ENCODE measurements at places on chromosomes 3 and 15.

GRCh38 chr3:16455001-16455400, 58.5 kb downstream of the RFTN1 start:
- DNase-seq: no peak

DNA sequence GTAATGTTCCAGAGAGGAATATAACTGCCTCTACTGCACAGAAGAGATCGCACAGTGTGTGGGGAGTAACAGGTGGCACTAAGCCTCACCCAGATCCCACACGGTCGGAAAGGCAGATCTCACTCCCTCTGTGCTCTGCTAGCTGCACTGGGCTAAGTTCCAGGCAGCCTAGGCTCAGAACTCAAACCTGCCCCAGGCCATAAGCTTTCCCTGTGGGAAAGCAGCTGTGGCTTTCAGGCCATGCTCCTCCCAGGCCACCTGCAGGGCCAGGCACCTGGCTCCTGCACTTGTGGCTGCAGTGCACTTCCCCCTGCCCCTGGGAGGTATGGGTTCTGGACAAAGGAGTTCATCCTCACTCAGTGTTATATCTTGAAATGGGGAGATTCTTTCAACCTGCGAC, 27.5 kb downstream of the PCCB start:
- DNase-seq: no peak

DNA sequence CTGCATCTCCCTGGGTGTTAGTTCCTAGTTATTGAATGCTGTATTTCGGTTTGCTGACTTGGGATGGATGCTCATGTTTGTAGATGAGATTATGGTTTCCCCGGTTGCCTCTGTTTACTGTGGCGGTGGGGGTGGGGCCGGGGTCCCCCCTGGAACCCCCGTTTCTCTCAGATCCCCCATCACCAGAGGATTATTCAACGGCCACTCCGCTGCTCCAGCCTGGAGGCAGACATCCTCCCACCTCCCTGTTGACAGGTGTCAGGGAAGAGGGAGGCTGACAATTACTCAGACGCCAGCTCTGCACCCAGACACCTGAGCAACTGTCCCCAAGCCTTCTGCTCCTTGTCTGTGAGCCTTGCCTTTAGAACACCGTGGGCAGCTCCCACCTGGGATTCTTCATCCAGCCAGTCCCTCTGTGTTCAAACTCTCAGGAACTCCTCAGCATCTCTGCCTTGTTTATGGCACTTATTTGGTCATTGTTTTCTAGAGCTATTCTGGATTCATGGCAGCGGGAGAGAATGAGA, 95.9 kb upstream of the PRR20G start:
- DNase-seq: no peak

DNA sequence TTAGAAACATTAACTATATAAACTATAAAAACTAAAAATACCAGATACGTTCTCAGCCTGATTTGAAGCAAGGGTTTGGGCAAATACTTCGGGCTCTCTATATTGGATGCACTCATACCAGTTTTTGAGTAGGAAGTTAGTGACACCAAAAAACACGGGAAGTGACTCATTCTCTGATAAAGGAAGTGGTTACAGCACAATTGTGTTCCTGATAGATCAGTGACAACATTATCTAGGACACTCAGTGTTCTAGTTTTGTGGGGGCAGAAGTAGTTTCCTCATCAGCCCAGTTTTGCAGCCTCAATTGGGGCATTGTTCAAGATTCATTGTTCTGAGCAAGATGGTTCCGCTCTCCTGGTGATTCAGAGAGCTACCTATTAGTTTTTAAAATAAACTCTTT, 469.6 kb upstream of the DPPA4 start:
- no peak for DNase-seq

DNA sequence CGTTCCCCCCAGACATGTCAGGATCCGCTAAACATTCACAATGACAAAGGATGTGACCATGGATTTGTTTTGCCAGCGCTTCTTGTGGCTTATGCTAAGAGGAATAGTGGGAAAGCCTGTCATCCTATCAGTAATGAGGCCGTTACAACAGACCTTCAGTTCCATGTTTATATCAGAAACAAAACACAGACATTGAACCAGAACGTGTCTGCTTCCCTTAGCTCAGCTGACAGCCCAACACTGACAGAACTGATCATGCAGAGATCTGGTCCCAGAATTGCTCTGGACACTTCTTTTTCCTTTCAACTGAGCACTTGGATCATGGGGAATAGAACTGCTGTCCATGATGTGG, 58.3 kb upstream of the MYZAP start:
- DNase-seq: no peak

GRCh38 chr3:56886314-56886713, 84.6 kb upstream of the ARHGEF3 start:
- no peak for DNase-seq

DNA sequence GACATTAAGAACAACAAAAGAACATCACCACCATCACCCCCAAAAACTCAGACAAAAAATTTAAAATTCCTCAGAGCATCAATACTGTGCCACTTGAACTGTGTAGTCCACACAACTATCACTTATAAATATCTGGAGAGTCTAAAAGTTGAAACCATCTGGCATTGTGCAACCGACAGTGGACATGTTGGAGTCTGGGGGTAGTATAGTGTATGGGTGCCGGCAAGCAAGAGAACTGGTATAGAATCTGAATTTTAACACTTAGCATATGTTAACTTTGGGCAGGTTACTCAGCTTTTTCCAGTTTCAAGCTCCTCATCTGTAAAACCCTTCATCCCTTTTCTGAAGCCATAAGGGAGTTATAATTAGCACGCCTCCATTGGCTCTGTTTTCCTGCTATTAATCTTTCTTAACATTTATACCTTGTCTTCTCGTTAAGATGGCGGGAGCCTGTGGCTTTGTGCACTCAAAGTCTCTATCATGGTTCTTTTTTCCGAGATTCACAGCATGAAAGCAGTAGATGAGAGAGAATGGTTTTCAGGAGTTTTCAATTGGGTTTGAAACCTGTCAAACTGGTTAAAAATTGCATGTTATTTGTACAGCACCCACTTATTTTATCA, 255.7 kb upstream of the TBL1XR1 start:
- DNase-seq: no peak

DNA sequence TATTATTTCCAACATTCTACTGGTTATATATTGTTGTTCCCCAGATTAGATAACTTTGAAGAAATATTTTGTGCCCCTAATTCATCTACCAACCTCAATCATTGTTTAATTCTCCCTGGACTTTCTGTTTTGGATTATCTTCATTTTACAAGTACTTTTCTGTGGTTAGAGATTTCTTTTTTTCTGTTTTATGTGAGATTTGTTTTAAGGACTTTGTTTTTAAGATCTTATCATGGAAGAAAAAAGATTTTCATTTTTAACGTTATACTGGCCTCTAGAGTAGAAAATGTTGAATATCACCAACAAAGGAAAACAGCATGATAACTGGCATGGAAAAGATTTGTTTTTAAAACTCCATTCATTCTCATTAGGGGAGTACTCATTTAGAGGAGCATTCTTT, 210.9 kb upstream of the KCNMB2 start:
- DNase-seq: no peak

DNA sequence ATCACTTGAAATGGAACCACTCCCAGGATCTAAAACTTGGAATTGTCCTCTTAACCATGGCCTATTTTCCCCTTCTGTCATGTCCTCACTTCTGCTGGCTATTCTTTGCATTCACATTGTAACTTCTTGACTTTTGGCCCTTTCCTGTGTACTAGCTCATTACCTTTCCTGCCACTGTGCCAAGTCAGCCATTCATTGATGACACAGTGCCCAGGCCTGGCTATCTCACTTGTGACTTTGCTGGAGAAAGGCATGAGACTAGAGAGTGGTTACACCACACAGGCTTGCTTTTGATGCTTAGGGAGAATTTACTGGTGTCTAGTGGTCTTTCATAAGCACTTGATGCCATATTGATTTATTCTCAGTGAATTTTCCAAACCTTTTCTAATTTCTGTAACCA, 101.1 kb downstream of the NR1D2 start:
- no peak for DNase-seq

GRCh38 chr3:31295150-31295765, 237.5 kb upstream of the STT3B start:
- no peak for DNase-seq

- DNase-seq: no peak
Observed at GRCh38 chr3:64501298-64501906, 186.4 kb downstream of the ADAMTS9 start.

GRCh38 chr3:67437090-67437489, 217.3 kb downstream of the SUCLG2 start:
- no peak for DNase-seq

GRCh38 chr3:187041362-187042307, 97.7 kb downstream of the RPL39L start:
- no peak for DNase-seq

- no peak for DNase-seq
Observed at GRCh38 chr15:79970624-79971434, at the start of gene BCL2A1. Gene BCL2A1, minus strand, starts transcription at chr15:79971196. Its CDS starts 77 bp downstream, at chr15:79971119.

DNA sequence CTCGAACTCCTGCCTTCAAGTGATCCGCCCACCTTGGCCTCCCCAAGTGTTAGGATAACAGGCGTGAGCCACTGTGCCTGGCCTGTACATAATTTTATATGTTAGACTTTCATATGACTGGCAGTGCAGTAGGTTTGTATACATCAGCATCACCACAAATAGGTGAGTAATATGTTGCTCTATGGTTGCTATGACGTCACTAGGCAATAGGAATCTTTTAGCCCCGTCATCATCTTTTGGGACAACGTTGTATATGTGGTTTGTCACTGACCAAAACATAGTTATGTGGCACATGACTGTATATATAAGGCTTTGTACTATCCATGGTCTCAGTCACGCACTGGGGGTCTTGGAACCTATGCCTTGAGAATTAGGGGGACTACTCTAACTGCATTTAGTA, 17.0 kb upstream of the DNAJC19 start:
- no peak for DNase-seq

DNA sequence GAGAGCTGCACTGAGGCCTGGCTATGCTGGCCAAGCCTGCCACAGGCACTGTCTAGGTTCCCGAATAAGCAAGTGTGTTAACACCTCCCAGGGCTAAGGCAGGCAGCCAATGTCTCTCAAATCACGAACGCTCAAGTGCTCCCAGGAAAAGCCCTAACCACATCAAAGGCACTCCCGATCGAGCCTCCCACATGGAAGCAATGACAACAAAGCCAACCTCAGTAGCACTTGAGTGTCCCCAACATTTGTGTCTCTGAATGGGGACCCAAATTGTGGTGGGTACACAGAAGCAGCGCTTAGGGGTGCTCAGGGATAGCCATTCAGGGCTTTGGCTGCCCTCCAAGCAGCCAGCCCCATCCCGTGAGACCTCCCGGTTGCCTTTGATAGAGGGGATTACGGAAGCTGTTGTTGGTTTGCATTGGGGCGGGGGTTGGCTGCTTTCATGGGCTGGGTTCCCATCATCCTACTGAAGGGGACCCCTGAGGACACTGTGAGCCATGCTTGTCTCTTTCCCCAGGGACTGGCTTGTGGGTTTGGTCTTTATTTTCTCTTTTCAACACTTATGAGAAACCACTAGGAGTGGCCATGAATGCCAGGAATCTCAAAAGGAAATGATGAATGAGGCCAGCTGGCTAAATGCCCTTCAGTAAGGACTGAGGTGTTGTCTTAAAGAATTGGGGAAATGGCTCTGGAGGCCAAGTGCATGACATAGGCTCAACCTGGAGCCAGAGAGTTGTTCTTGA, 234.1 kb upstream of the FEZF2 start:
- DNase-seq: no peak

DNA sequence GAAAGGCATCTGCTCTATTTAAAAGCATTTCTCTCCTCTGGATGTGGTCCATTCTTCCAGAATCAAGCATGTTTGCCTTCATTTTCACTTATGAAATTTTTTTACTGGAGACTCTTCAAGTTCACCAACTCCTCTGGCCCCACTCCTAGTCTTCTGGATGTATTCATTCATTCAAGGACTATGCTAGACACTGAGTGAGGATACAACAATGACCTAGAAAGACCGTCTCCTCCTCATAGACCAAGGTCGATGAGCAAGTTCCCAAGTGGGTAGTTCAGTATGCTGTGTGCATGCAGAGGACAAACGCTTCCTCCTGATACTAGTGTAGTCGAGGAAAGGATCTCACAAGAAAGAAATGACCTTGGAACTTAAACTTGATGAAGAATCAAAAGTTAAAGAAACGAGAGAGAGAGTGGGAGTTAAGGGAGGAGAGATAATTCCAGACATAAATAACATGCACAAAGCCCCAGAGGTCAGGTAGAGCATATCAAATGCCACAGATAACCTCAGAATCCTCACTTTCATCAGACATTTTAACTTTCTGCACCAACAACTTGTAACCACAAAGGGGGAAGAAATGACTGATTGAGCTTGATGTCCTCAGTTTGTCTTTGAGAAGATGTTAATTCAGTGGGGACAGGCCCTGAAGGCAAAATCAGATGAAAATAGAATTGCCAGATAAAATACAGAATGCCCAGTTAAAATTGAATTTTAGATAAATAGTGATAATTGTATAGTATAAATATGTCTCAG, 149.4 kb downstream of the IMPG2 start:
- no peak for DNase-seq
